H9 (cell line): ENCODE measurements at places on chromosomes 2 and 18.

DNA sequence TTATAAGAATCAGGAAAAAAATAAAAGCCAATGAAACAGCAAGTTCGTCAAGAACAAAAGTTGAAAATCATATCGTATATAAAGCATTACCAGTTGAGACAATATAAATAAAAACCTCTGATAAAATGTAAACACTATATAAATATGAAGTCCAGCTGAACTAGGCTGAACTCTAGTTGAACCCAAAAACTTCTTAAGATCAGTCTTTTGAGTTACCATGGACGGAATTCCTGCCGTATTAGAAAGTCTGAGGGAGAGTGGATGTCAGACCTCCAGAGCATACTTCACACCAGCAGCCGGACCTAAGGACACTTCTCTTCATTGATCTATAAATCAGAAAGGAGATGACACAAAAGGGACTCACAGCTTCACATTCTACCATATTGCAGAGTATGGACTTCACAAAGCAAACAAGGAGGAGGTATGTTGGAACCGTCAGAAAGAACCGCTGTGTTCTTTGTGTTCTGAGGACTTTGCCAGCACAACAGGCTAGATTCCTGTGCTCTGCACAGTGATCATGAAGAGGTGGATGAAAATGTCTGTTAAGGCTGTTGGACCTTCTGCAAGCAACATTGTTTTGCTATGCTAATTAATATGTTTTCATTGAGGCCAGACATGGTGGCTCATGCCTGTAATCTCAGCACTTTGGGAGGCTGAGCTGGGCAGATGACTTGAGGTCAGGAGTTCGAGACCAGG lies 67.2 kb upstream of the SP5 start:
- no peak for DNase-seq

- no peak for DNase-seq
Observed at GRCh38 chr2:67416136-67416535, 19.0 kb downstream of the ETAA1 start.

- DNase-seq: peak; percentile 86
Observed at GRCh38 chr18:48777026-48777743, 173.6 kb downstream of the SMAD7 start.

DNA sequence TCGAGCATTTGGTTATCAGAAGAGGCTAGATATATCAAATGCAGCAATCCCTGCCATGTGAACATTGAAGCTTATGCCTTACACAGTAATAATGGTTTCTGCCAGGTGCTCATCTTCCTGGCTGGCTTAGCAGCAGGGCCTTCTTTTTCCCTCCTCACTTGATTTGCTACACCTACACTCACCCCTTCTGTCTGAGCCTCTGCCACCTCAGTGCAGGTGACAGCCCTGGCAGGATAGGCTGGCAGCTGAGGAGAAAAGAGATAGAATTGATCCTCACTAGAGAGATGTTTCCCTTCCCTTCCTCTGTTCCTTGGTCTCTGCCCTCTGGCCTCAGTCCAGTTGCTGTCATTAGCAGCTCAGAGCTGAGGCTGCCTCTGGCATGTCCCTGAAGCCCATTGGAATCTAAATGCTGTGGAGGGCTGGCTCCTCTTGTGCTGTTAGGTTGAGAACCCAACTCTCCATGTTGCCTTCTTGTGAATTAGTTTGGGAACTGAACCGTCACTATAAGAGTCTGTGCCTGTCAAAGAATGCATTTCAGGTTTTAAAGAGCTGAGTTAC lies 18.2 kb downstream of the MPHOSPH10 start:
- DNase-seq: no peak

GRCh38 chr18:80022613-80023012 lies 11.6 kb upstream of the RBFA start:
- DNase-seq: no peak

GRCh38 chr2:16204886-16205620 lies 264.7 kb downstream of the MYCN start:
- DNase-seq: no peak

DNA sequence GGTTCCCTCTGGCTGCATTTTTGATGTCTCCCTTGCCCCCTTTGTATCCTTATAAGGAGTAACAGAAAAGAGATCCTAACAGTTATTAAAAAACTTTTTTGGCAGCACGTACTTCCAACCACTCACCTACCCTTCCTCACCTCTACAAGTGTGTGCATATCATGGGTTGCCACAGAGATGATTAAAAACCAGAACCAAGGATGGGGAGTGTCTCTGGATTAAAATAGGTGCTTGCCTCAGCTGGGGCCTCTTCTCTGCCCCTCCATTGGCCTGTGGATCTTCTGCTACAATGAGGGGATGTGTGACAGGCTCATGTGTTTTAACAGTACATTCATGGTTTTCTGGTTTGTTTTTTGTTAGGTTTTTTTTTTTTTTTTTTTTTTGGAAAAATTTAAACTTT lies 160.8 kb downstream of the FHOD3 start:
- DNase-seq: no peak

GRCh38 chr18:63225434-63225833 lies 94.1 kb downstream of the BCL2 start:
- no peak for DNase-seq

GRCh38 chr2:26521913-26522180 lies 43.9 kb upstream of the OTOF start:
- no peak for DNase-seq

DNA sequence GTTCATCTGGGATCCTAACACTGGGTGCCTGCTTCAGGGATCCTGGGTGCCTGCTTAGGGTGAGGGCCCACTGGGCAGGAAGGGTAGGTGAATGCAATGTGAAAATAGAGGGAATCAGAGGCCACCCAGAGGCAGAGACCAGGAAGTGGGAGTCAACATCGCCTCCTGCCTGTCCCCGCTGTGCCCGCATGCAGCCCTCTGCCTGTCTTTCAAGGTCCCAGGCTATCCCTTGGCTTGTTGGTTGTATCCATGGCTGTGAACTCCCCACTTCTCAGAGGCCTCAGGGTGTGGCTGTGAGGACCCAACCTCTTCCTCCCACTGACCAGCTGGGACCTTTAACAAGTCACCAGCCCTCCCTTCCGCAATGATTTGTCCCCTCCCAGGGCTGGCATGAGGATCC lies 26.5 kb downstream of the PSD4 start:
- DNase-seq: peak; percentile 71

DNA sequence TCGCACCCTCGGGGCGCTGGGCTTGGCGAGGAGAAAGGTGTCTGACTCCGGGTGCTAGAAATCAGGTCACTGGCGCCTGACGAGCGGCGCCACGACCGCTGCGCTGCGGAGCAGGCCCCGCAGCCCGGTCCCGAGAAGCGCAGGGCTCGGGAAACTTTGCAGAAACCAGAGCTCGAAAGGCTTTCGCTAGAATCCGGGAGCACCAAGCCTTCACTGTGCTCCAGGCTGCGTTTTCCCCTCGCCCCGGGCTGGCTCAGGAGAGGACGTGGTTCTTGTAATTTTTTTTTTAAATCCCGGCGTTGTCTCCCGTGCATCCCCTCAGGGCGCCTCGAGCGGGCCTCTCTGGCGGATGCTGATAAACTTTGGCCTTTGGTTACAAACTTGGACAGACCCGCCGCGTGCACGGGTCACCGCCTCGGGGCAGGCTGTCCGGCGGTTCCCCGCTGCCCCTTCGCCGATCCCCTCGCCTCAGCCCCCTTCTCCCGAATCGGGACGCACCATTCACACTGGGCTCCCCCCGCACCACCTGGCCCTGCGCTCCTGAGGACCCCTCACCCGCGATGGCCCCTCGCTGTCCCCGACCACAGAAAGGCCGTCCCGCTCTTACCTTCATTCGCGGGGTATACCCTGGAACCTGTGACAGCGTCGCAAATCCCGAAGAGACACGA lies 419 bp downstream of the EPHA4 start:
- no peak for DNase-seq

- no peak for DNase-seq
Observed at GRCh38 chr18:56268952-56269351, 369.4 kb downstream of the TXNL1 start.

GRCh38 chr2:45834372-45834771 lies 182.9 kb downstream of the PRKCE start:
- DNase-seq: no peak

DNA sequence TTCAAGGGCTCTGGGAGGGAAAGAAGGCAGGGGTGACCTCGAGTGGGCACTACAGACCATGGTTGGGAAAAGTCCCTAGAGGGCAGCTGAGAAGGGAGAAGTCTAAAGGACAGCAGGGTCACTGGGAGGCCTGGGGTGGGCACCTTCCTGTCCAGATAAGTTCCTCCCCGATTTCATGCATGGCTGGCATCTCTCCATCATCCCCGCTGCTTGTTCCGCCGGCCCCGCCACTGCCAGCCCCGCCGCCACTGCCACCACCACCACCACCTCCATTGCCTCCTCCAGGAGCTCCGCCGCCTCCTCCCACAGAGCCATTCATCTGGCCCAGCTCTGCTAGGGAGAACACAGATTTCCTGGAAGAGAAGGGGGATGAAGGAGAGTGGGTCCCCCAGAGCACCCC lies 53.6 kb downstream of the MTHFD2 start:
- DNase-seq: no peak

GRCh38 chr2:11579867-11580659 lies 46.2 kb downstream of the GREB1 start:
- no peak for DNase-seq

DNA sequence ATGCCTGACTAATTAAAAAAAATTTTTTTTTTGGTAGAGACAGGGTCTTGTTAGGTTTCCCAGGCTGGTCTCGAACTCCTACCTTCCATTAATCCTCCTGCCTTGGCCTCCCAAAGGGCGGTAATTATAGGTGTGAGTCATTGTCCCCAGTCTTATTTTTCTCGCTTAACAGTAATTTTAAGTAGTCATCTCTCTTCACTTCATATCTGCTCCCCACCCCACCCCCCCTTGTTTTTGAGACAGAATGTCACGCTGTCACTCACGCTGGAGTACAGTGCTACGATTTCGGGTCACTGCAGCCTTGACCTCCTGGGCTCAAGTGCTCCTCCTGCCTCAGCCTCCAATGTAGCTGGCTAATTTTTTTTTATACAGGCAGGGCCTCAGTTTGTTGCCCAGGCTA lies 27.7 kb downstream of the RAB10 start:
- DNase-seq: no peak

DNA sequence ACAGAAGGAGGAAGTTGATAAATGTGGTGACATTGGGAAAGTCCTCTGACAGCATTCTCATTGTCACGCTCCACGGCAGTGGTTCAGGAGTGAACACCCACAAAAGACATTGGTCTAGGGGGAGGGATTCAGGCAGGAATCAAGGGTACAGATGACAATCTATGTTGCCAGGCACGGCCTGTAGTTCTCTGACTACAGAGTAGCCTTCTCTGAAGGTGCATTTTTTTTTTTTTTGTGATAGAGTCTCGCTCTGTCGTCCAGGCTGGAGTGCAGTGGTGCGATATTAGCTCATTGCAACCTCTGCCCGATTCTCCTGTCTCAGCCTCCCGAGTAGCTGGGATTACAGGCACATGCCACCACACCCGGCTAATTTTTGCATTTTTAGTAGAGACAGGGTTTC lies 7.4 kb upstream of the MOB1A start:
- DNase-seq: no peak

DNA sequence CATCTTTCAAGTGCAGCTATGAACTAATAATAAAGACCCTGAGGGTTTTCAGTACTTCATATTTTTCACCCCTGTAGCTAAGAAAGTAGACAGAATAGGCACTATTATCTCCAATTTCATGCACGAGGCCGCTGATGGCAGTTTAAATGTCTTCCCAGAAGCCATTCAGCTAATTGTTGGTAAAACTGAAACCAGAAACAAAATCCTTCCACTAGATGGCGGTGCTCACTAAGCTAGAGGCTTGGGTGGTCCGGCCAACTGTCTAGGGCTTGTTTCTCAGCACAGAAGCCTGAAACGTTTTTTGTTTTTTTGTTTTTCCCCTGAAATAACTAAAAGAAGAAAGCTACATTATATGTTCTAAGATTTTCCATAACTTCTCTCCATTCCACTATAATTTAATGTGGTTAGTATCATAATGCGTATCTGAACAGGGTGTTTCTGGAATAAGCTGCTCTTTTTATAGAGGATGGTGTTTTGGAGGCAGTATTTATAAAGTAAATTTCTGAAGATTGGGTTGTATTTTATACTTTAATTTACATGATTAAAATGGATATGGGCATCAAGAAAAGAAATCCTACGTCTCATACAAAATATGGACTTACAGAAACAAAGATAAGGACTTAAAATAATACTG lies 159.4 kb downstream of the PIK3C3 start:
- peak; percentile 70 for DNase-seq

GRCh38 chr2:142741764-142742269 lies 135.6 kb upstream of the KYNU start:
- DNase-seq: no peak

GRCh38 chr2:15577071-15577735 lies 14.5 kb upstream of the DDX1 start:
- DNase-seq: peak; percentile 89

DNA sequence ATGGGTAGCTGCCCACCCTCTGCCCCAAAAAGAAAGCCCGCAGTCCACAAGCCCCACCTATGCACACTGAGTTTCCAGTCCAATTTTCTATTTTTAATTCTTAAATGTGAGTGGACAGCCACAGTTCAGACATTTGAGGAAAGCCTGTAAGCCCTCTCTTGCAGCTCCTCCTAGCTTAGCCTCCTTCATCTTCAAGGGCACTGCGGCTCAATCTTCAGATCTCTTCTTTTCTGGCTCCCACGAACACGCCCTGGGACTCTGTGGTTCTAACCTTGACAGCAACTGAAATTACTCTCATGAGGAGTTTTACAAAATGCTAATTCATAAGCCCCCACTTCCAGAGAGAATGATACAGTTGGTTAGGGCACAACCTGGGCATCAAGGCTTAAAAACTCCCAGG lies 144.0 kb downstream of the MSH2 start:
- DNase-seq: no peak

DNA sequence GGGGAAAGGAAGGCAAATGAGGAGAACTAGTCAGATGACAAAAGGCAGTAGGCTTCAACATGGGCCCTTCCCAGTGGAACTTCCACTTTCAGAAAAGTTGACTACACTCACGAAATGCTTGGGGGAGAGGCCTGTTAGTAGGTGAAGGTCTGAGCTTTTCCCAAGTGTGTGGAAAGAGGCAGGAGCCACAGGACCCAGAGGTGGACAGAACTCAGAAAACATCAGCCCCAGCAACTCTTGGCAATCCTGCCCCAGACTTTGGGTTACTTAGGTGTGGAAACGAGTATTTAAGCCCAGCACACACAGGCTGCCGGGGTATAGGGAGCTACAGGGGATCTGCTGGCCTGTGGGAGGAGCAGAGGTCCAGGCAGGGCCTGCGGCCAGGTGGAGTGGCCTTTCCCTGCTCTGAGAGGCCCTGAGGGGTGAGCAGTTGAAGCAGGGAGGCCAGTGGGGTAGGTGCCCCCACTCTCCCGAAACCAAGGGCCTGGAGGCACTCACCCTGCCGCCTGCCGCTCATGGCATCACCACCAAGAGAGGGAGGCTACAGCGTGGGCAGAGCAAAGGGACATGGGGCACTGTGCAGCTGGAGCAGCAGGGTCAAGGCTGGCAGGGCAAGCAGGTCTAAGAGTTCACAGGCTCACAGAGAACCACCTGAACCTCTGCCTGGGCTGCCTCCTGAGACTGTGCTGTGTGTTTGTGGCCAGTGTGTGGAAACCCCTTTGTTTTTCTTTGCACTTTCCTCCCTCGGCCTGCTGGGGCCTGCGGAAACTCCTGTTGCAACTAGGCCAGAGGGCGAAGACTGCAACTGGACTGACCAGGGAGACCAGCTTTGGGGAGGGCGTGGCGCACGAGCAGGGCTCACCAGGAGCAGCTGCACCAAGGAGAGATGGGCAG lies 130.7 kb upstream of the SERTAD2 start:
- no peak for DNase-seq

GRCh38 chr2:88671786-88672427 lies 19.6 kb upstream of the RPIA start:
- DNase-seq: peak; percentile 36
